ENCODE measurements at places on chromosomes 16 and 17.

- DNase-seq: no peak
Measured at GRCh38 chr16:81848306-81848853, 69.3 kb downstream of the PLCG2 start.

- no peak for DNase-seq
Measured at GRCh38 chr17:21453144-21453898, 77.2 kb downstream of the KCNJ12 start.

- no peak for DNase-seq
Measured at GRCh38 chr17:7508145-7508544, 24.0 kb downstream of the POLR2A start.

GRCh38 chr17:69147460-69147859 lies 5.8 kb upstream of the ABCA6 start:
- DNase-seq: no peak

DNA sequence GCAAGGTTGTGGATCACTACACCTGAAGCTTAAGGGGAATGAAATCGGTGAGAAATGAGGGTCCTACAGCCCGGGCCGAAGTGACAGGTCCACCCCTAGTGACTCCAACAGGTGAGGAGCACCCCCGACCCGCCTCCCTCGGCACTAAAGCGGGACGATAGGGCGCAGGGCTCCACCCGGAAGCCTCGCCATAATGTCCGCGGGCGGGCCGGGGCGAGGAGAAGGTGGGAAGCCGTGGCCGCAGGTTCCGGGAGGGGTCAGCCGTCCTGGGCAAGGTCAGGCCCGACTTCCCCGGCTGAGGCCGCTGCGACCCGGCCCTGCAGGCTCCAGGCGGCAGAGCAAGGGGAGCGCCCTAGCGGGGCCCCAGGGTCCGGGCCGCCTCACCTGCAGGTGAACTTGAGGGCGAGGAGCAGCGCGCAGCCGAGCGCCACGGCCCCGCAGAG lies 543 bp downstream of the TXNDC11 start:
- DNase-seq: no peak

- peak; percentile 47 for DNase-seq
Measured at GRCh38 chr17:63700528-63701455, 867 bp upstream of the LIMD2 start.

GRCh38 chr17:67413388-67413787 lies 36.3 kb downstream of the PITPNC1 start:
- DNase-seq: no peak
